ENCODE measurements at places on chromosomes 3 and 15.

DNA sequence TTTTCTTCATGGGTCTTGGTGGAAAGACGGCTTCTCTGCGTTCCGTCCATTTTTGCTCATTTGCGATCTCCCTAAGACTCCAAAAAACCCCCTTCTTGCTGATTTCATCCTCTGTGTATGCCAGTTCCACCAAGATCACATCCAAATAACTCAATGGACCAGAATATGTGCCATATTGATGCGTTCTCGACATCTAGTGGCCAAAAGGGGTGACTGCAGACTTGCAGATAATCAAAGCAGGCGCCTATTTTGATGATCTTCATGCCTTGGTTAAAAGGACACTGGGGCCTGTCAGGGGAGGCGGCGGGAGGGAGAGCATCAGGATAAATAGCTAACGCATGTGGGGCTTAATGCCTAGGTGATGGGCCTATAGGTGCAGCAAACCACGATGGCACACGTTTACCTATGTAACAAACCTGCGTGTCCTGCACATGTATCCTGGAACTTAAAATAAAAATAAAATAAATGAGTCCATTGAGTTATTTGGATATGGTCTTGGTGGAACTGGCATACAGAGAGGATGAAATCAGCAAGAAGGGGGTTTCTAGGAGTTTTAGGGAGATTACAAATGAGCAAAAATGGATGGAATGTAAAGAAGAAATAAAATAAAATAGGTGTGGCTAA lies 104.2 kb upstream of the RAD18 start:
- DNase-seq = peak; percentile 66

DNA sequence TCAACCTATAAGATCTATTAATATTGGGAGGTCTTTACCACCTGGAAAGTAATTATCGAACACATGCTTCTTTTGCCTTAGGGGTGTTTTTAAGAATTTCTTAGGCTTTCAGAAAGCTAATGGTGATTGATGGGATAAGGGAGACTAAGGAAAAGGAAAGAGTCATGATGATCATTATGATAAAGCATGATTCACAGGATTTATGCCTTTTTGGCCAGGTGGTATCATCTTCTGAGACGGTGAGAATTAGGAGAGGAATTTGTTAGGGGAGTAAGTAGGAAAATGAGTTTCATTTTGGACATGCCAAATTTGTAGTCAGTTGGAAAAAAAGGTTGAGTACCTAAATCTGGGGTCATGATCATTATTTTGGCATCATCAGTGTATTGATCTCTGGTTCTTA lies 8.9 kb downstream of the ARMC8 start:
- DNase-seq = no peak

- DNase-seq = no peak
Observed at GRCh38 chr15:75023872-75024636, 664 bp downstream of the PPCDC start.

- DNase-seq = no peak
Observed at GRCh38 chr3:54916732-54917131, 11.1 kb downstream of the LRTM1 start.

DNA sequence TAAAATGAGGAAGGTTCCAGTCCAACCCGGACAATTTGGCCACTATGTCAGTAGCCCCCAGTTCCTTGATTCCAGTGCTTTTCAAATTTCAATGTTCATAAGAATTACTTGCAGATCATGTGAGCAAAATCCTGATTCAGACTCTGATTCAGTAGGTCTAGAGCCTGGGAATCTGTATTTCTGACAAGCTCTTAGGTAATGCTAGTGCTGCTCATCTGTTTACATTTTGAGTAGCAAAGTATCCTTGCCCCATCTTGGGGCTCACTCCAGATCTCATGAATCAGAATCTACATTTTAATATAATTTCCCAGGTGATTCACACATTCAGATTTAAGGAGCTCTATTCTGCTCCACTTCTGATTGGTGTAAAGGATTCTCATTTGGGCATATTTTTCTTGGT lies 142.0 kb downstream of the NAALADL2 start:
- DNase-seq = no peak

DNA sequence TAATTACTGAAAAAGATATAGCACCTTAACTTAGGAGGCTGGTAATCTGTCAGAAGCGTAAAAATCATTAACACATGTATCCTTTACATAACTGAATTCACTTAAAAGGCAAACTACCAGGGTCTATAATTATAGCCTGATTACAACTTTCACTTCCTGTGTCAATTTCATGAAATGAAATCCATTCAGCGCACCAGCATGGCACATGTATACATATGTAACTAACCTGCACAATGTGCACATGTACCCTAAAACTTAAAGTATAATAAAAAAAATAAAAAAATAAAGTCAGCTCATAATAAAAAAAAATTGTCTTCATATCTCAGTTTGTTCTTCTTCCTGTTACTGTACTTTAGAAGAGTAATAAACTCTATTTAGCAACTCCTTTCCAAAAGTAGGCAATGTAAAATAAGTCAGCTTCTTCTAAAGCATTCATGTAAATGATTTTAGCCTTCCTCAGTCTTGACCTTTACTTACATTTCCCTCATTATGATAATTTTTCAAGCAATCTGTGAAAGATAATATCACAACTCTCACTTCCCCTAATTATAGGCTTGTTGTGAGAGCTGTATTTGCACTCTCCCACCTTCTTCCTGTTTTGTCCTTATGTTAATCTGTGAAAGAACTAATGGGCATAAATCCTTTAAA lies 50.1 kb downstream of the KBTBD8 start:
- DNase-seq = no peak

- peak; percentile 59 for DNase-seq
Observed at GRCh38 chr3:149969110-149969939, 1.4 kb downstream of the PFN2 start.

- DNase-seq = peak; percentile 37
Observed at GRCh38 chr15:90266061-90266431, 574 bp downstream of the NGRN start.

GRCh38 chr15:65176056-65176455 lies 9.1 kb downstream of the CLPX start:
- DNase-seq = no peak

- no peak for DNase-seq
Observed at GRCh38 chr3:13829311-13829710, 50.6 kb downstream of the WNT7A start.

DNA sequence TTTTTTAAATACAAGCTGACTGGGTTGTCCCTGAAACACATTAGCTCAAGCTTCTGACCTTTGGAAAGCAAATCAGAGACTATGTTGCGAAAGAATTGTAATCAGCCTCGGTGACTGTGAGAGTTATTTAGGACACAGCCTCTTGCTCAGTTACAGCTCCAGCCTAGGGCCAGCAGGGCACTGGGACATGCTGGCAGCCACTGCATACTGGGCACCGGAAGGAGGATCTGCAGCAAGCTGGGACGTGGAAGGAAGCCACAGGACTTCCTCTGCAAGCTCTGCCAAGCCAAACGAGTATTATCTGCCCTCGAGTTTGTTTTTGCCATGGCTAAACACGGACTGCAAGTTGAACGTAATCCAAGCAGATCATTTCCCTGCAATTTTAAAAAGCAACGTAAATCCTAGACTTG lies 24.4 kb upstream of the COPG1 start:
- no peak for DNase-seq

GRCh38 chr3:179322286-179323196 lies at the start of gene ZNF639:
TSS of gene ZNF639 (plus strand) at chr3:179323031. CDS start at chr3:179328294, 5,263 bp downstream.
- peak; percentile 84 for DNase-seq

- DNase-seq = no peak
Observed at GRCh38 chr15:28923726-28924280, 38.0 kb downstream of the APBA2 start.

DNA sequence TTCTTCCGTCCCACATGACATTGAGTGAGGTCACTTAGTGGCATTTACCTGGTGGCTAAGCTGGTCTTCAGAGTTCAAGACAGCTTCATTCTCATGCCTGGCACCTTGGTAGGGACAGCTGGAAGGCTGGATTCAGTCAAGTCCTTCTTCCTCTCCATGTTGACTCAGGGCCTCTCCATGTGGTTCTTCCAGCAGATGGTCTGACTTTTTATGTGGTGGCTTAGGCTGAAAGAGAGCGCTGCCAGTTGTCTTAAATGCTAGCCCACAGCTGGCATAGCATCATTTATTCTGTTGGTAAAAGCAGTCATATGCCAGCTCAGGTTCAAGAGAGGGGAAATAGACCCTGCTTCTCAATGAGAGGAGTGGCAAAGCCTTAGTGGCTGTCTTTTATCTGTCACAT lies 53.0 kb upstream of the CTDSPL start:
- DNase-seq = no peak

- peak; percentile 76 for DNase-seq
Observed at GRCh38 chr3:44976002-44976815, at the start of the genes EXOSC7 and ZDHHC3. TSS of gene EXOSC7 (plus strand) at chr3:44976244. CDS start at chr3:44976278, 34 bp downstream. TSS of gene ZDHHC3 (minus strand) at chr3:44976174. CDS start at chr3:44959436, 16,738 bp downstream.

GRCh38 chr3:12175844-12176453 lies 17.2 kb upstream of the TIMP4 start:
- peak; percentile 76 for DNase-seq

GRCh38 chr15:64948916-64949315 lies 37.2 kb downstream of the ANKDD1A start:
- no peak for DNase-seq

GRCh38 chr3:57646723-57647122 lies 46.2 kb downstream of the DENND6A start:
- DNase-seq = no peak

- DNase-seq = no peak
Observed at GRCh38 chr3:30964612-30965011, 70.2 kb upstream of the GADL1 start.

DNA sequence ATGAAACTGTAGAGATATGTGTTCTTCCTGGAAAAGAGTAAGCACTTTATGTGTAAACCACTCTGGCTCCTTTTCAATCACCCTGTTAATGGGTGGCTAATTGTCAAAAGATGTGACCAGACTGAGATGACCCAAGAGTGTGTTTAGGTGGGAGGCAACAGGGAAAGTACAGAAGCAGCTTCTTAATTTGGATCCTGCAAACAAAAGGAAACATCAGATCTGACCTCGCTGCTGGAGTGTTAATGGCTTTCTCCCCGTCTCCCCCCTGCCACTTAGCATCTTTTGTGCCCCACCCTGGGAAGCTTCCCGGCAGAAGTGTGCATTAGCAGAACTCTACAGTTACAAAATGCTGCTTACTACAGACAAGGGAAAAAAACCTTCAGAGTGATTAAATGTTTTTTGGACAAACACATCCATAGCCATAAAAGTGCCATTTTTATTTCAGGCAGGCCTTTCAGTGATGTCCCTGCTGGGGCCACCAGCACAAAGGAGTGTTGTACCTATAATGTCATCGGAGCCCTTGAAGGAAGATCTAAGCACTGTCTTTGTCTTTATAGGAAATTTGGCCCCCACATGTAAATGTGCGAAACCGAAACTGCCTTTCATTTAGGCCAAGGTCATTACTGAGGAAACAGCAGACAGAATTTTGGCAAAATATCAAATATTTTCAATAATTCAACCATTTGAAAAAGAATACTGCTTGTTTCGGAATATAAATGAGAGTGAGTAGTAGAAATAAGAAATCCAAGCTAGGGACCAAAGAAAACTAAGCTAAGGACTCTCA lies 311.0 kb downstream of the WDR72 start:
- no peak for DNase-seq

DNA sequence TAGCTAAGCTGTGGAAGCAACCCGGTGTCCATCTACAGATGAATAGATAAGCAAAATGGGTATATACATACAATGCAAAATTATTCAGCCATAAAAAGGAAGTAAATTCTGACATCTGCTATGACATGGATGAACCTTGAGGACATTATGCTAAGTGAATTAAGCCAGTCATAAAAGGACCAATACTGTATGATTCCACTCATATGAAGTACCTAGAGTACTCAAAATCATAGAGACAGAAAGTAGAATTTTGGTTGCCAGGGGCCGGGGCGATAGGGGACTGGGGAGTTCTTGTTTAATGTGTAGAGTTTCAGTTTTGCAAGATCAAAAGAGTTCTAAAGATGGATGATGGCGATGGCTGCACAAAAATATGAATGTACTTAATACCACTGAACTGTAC lies 10.3 kb downstream of the EID1 start:
- DNase-seq = no peak

DNA sequence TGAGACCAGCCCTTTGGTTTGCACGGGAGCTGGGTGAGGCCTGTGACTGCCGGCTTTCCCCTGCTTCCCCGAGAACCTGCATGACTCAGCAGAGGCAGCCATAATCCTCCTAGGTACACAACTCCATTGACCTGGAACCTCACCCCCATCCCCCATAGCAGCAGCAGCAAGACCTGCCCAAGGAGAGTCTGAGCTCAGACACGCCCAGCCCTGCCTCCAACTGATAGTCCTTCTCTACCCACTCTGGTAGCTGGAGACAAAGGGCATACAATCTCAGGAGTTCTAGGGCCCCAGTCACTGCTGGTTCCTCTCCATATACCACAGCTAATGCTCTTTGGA lies 141.0 kb upstream of the ARHGEF26 start:
- DNase-seq = peak; percentile 11

DNA sequence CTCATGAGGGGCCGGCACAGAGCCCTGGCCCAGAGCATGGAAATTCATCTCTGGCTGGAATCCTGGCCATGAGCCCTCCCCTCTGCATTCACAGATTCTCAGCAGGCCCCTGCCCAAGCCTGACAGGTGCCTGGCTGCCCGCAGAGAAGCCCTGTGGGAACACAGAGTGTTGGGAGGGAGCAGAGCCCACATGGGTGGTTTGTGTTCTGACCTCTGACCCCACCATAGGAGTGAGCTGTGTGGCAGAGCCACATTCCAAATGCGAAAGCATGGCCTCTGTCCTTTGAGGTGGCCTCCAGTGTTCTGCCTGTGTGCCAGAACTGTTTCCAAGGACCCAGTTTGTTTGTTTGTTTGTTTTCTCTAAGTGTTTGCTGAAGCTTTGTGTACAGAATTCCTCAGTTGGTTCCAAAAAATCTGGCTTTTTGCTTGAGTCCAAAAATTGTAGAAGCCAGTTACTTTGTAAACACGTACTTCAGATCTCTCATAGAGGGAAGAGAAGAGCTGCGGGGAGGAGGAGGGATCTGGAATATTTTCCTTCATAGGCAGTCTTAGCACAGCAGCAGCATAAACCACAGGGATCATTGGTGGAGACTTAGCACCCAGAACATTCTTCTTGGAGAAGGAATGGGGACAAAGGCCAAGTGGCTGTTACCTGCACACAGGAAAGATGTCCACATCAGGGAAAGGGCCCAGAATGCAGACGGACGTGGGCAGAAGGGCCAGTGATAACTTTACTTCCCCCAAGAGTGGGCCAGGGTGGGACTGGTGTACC lies 36.0 kb downstream of the GRAMD2A start:
- no peak for DNase-seq

DNA sequence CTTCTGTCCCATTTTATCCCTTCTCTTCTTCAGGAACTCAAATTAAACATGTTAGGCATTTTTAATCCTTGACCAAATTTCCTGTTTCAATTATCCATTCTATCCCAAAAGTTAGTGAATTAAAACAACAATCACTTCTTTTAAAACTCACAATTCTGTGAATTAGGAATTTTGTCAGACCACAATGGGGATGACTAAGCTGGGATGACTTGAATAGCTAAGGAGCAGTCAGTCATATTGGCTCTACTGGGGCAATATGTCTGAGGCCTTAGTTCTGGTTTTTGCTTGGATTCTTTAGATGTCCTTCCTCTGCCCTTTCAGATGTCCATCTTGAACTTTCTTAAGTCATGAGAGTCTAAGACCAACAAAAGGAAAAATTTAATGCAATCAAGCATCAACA lies 178.2 kb upstream of the TGFBR2 start:
- DNase-seq = no peak

- DNase-seq = no peak
Observed at GRCh38 chr15:101650145-101650544, 2.0 kb downstream of the TM2D3 start.

Measured in WTC11 (cell line).